Substantia nigra (tissue), 51 donors: ENCODE measurements at places on chromosomes 3 and 15.
A peak's percentile ranks its signal among the peaks of the same experiment; 100 is the strongest.

- no peak for DNase-seq
Measured at GRCh38 chr3:136626493-136626892, 125.7 kb downstream of the STAG1 start.

DNA sequence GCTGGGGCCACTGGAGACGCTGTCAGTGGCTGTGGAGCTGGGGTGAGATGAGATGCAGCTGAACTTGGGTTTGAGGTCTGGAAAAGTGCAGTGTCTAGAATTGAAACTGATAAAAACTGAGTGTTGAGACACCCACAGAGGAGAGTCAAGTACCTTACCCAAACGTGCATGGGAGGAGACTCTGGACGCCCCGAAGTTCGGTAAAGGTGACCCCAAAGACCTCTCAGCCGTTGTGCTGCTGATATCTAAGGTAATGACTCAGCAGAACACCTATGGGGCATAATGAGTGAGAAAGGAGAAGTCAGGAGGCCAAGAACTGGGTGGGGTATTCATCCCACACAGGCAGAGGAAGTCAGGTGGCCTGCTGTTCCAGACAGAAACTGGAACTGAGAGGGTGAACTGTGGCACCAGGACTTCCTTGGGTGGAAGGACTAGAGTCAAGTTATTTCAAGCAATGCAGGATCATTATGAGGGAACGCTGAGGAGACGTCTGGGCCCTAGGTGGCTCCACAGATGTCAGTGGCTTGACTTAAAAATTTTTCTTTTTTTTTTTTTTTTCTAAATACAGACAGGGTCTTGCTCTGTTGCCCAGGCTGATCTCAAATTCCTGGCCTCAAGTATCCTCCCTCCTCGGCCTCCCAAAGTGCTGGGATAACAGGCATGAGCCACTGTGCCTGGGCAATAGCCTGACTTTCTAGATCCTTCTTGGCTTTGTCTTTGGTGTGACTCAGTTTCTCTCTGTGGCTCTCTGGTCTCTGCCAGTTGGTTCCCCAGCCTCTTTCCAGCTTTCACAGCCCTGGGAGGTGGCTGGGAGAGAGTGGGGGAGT lies 67.6 kb upstream of the GCNT3 start:
- DNase-seq, result no peak

GRCh38 chr3:141530415-141530768 lies 43.6 kb downstream of the RASA2 start:
- no peak for DNase-seq

DNA sequence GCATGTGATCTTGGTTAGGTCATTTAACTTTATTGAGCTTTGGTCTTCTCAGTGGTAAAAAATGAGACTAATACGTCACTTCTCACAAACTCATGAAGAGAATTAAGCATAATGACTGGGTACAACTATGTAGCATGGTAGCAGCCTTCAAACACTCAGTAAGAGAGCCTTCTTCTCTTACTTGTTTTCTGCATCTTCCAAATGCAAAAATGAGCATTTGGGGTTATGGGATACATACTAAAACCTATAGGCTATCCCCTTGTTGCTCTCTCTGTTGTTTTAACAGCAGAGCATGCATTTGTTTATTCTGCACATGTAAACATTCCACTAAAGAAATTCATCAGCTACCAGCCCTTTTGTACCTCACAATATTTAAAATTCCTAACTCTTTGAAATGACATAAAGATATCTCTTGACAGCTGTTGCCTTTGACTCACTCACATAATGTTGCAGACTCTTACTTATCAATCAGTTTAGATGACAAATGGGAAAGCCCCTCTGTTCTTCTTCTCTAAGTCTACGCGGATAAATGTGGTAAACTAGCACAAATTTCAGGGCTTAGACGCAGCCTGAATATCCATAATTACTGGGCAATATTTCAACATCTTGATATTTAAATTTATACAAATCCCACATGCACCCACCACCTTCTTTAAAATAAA lies 327.3 kb upstream of the SATB1 start:
- DNase-seq, result no peak

GRCh38 chr15:92968926-92969651 lies 69.0 kb downstream of the CHD2 start:
- DNase-seq, result no peak

DNA sequence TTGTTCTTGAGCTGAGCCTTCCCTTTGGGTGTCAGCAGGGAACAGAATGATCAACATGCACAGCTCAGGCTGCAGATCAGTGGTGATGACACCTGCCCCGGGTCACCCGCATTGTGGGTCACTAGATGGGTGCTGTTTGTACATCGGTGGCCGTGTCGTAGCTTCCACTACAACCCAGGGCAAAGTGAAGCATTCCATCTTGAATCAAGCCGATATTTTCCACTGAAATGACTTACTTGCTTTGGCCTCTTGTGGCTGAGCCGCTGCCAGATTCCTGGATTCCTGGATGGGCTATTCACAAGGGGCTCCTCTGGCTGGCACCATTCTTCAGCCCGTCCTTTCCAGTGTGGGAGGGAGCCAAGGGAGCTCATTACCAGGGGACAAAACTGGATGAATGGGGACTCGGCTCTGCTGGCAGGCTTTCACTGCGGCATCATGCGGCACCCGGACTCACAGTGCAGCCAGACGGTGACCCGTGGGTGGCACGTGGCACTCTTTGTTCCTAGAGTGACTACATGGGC lies 65.6 kb downstream of the SLCO3A1 start:
- peak; percentile 84 for DNase-seq

DNA sequence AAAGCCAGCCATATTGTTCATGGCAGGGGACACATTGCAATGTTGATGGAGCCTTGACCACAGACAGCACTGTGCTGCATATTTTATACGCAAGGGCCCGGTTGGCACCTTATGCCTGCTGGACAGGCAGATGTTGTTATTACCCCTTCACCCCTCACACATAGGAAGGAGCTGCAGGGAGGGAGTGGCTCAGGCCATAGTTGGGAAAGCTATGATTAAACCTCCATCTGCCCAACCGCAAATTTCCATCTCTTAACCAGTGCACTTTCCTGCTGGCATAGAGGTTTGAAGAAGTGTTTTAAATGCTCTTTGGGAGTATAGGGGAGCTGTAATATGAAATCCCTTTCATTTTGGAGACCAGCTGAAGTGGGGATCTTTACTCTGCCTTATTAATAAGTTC lies 224.7 kb downstream of the CACNA2D3 start:
- DNase-seq, result no peak

- no peak for DNase-seq
Measured at GRCh38 chr3:134052370-134052769, 22.6 kb upstream of the SLCO2A1 start.

GRCh38 chr3:193190146-193190786 lies 50.8 kb upstream of the PLAAT1 start:
- no peak for DNase-seq

DNA sequence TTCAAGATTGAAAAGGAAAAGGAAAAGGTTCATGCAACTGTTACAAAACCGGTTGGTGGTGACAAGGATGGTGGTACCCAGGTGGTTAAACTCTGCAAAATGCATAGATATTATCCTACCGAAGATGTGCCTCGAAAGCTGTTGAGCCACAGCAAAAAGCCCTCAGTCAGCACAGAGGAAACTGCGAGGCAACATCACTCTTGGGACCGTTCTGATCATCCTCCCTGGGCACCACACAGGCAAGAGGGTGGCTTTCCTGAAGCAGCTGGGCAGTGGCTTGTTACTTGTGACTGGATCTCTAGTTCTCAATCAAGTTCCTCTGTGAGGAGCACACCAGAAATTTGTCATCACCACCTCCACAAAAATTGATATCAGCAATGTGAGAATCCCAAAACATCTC lies 86.9 kb downstream of the PLCH1 start:
- DNase-seq, result no peak

DNA sequence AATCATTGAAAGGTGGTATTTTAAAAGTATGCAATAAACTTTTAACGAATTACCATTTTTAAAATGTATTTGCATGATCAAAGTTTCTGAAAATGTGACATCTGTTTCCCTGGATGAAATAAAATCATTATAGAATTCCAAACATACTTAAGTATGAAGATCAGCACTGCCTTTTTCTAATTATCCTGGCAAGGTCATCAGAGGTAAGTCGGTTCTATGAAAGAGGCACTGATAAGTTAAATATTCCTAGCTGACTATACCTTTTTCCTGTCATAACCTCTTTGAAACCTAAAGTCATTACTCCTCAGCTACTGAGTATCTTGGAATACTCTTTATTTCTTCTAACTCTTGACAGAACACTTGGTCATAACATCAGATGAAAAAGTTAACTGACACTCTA lies 406.1 kb upstream of the ALCAM start:
- DNase-seq, result no peak

- DNase-seq, result no peak
Measured at GRCh38 chr3:81728766-81729544, 32.5 kb downstream of the GBE1 start.

DNA sequence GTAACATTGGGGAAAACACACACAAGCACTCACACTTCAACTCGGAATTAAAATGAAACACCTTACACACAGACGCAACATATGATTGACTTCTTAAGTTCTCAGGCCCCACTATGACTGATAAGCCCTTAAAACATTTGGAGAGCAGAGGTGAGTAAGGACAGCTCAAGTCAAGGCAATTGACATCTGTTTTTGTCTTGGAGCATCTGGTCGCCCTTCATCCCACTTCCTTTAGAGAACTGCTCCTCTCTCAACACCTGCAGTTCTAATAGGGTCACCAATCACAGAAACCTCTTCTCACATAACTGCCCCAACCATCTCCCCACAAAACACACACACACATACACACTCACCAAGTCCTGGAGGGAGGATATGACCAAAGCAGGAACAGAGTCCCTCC lies 43.4 kb downstream of the ERC2 start:
- no peak for DNase-seq

DNA sequence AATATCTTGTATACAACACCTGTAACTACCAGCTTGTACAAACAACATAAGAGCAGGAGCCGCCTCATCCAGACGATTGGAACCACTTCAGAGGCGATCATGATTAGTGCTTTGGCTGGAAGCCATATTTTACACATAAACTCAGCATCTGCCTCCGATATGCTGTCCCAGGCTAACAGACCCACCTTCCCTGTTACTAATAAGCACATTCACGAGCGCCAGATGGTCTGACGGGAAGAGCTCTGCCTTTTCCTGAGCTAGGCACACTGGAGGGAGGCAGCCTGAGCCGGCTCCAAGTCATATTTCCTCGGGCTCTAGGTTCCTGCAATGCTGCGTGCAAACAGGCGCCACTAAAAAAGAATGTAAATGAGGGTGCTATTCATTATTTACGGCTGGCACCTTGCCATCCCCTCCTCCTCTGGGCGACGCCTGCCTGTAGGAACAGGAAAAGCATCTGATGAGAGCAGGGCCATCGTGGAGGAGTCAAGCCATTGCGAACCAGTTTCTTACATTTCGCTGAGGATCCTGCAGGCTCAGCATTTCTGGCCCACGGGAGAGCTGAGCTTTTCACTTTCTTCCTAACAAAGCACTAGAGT lies 98.2 kb downstream of the ANXA2 start:
- no peak for DNase-seq

GRCh38 chr3:55180161-55180560 lies 252.3 kb upstream of the LRTM1 start:
- no peak for DNase-seq

DNA sequence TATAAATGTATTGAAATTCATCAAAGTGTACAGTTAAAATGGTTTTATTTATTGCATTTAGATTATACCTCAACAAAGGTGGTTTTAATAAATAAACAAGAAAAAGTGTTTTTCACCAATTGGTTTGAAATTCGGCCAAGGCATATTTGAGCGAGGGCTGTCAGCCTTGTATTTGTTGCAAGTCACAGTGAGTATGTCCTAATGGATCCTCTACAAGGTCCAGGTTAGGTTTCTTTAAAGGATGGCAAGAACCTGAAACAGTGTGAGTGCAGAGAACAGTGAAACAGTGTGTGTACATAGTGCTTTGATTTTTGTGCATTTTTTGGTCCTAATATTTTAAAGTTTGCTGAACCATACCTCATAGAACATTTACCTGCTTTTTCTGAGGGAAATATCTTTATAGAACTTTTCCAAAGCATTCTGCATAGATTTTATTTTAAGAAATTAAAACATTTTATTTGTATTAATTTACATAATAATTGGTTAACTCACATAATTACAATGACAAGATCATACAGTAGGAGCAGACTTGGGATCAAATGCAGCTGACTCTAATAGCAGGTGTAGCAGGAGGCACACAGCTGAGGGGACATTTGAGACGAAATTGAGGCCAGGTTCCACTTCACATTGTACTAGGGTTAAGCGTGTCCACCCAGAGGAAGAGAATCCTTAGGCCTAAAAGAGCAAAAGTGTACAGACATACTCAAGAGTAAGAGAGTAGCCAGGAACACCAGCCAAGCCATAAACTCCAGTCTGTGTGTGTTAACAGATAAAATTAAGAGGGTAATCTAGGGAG lies 428.8 kb upstream of the TPRG1 start:
- DNase-seq, result no peak

DNA sequence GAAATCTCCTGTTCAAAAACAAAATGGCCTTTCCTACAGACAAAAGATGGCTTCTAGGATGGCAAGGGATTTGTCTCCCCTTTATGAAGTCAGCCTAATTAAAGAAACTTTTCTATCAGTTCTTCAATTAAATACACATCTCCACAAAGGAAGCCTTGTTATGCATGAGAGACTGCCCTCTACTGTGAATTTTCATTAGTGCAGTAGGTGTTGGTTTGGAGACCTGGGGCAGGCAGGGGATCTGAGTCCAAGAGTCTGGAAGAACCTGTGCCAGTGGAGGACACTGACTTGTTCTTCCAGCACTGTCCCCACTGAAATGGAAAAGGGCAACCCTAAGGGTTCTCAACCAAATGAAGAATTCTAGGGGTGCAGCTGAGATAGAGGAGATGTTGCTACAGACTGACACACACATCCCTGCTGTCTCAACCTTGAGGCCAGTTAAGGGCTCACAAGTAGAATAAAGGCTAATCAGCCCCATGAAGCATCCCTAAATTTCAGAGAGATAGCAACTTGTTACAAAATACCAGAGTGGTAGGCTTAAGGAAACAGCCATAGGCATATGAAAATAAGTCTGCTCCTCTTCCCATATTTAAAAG lies 174.0 kb upstream of the PRICKLE2 start:
- DNase-seq, result no peak

GRCh38 chr15:76363251-76363650 lies 26.7 kb downstream of the ISL2 start:
- DNase-seq, result no peak

DNA sequence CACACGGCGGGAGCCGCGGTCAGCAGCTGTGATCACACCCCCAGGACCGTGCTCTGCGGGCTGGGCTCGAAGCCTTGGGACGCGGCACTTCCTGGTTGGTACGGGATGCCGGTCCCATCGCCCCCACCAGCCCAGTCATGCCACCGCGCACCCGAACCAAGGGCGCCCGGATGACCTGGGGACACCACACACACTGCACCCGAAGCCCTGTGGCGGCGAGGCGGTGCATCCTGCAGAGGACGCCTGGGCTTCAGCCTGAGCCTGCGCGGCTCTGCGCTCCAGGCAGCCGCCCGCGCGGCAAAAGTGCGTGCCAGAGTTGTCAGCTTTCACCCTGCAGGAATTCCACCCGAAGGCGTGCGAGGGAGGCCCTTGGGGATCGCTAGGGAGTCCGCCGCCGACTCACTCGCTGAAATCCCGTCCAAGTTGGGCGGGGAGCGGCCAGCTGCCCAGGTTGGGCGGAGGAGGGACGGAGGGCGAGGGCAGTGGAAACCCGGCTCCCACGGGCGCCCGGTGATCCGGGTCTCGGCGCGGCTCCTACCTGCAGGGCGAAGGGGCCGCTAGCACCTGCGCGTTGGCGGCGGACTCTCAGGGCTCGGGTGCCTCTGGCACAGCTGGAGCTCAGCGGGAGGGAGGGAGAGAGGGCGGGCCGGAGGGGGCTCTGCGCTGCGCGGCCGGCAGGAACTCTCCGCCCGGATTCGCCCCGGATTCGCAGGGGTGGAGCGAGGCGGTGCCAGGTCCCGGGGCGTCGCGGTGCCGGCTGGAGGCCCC lies at the start of gene PLD1:
Gene PLD1, minus strand, starts transcription at position 623 of the 768 bp plus-strand sequence. CDS start 72,432 bp downstream, outside the sequence.
- DNase-seq, result peak; percentile 80

GRCh38 chr3:192915722-192916121 lies 1.9 kb downstream of the MB21D2 start:
- no peak for DNase-seq
